H9 (cell line): ENCODE measurements at places on chromosomes 12 and 14. TPM values are rescaled to one million over a fixed set of nuclear protein-coding genes. Genes with fewer than 3 reads are reported as not detected.

GRCh38 chr14:74492776-74493342 lies at the start of gene NPC2:
Gene NPC2, minus strand, starts transcription at chr14:74493305. Its CDS starts 31 bp downstream, at chr14:74493274.
- no peak for DNase-seq

DNA sequence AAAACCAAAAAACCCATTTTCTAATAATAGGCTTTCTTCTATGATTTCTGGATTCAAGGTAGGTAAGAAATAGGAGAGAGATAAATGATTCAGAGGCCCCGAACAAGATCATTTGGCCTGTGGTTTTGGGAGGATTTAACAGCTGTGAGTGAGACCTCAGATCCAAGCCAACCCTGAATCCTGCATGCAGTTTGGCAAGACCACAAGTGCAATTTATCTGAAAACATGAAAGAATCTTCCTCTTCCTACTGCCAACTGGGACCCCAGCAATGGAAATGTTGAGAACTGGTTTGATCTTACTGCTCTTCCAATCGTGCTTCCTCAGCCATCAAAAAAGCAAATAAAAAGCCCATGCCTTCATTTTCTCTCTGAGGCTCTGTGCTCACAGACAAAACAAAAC lies 519.7 kb upstream of the TBX3 start:
- DNase-seq: no peak

DNA sequence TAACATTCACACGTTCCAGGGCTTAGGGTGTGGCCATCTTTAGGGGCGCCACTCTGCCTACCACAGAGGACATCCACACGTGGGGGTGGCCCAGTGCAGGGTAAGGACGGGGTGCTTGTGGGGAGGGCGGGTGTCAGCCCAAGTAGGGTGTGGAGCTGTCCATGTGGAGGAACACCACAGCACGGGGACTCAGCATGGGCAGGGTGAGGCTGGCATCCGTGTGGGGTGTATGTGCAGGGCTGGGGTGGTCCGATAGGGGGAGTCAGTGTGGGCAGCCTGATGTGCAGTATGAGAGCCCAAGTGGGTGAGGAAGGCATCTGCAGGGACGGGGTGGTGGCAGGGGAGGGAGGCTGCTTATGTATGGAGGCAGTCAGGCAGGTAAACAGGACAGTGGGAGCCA lies 17.7 kb downstream of the PSMC1 start:
- DNase-seq: peak; percentile 65

DNA sequence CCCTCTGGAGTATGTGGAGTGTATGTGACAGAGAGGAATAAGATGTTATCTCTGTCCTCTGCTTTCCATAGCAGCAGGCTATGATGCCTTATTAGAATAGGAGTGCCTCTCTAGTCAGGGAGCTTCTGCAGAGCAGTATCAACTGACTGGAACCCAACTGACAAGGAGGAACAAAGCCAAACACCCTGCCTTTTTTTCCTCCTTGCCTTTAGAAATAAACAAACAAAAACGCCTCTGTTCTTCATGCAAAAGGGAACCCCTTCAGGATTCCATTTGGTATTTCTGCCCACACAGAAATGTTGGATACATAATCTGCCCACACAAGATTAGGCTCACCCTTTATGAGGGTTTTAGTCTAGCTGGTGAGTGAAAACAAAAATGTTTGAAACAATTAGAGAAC lies 50.3 kb downstream of the VRK1 start:
- no peak for DNase-seq

DNA sequence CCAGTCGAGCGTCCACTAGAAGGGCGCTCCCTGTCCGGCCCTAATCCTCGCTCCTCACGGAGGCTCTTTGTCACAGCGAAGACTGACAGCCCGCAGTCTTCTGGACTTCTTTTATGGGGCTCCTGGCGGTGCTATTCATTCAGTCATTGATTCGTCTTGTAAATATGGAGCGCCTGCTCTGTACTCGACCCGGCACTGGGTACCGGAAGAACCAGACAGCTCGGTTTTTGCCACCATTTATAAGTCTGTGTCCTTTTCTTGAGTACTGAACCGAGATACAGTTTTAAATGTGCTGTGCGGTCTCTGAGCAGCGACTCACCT lies 570 bp downstream of the DMAC2L start:
- DNase-seq: no peak

DNA sequence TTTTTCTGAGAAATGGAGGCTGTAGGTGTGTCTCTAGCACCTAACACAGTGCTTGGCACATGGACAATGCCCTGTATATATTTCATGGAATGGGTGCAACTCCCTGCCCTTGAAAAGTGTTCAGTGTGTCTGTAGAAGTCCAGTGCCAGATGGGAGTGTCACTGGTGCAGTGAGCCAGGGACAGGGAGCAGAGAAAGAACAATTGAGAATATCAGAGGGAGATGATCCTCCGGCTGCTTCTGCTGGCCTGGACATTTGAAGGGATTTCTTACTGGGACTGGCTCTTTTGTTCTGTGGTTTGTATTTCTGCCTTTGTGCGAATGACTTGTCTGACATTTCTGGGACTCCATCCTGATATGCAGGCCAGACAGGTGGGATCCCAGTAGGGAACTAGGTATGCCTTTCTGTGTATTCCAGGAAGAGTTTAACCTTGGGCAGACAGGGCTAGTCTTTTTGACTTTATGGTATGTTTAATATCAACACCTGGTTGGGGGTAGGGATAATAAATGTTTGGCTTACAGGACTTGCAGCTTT lies 328.0 kb downstream of the NRXN3 start:
- DNase-seq: no peak

GRCh38 chr14:86766469-86766868 lies 1226.5 kb downstream of the GALC start:
- DNase-seq: no peak

GRCh38 chr12:51874000-51874399 lies 13.9 kb upstream of the ANKRD33 start:
- no peak for DNase-seq

DNA sequence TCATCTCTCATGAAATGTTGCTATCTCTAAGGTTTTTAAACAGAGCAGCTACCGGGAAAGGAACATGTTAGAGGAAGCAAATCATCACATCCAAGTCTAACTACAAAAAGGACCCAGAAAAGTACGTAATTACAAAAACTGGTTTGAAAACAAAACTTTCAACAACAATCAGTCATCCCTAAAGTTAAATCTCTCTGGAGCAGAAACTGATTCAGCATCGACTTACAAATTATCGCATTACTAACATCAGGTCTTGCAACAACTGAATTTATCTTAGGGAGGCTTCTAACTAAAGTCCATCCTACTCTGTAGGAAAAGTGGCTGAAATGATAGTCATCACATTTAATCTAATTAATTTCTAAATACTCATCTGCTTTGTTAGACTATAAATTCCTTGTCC lies 137.0 kb downstream of the MED13L start:
- DNase-seq: no peak

DNA sequence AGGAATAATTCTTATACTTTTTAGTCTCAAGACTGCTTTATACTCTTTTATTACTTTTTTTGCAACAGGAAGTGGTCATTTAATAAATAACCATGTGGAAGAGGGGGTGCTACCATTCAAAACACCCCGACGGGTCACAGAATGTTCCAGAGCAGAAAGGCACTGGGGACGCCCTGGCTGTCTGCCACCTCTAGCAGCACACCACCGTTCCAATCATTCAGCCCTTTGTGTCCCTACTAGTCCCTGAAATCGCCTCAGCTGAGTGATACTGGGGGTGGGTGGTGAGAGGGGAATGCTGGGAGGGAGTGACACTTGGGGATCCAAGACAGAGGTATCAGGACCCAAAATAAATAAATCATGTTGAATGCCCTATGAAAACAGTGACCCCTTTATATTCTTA lies 52.4 kb downstream of the MON2 start:
- DNase-seq: no peak

GRCh38 chr14:72332871-72333270 lies 400.6 kb downstream of the RGS6 start:
- DNase-seq: no peak

GRCh38 chr12:105335856-105336255 lies 5.4 kb downstream of the C12orf75 start:
- DNase-seq: no peak

DNA sequence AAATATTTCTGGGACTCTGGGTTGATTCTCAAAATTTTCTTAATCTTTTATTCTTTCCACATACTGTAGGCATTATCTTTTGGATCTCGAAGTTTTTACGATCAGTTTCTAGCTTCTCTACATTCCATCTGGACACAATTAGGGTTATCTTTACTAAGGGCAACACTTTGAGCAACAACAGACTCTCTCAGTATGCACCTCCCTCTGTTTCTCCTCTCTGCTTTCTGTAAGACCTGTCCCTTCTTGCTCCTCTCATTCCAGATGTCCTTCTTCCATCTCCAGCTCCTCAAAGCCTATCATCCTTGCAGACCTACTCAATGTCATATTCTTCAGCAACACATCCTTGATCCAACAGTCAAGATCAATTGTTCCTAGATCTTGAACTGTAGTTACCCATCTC lies 457.0 kb downstream of the SLC6A15 start:
- no peak for DNase-seq

GRCh38 chr12:51085757-51086156 lies 2.4 kb upstream of the CSRNP2 start:
- no peak for DNase-seq

Gene GNB3
- total RNA-seq: 17.3 and 20.0 TPM in 2 replicates

Gene CLEC2B
- total RNA-seq: not detected in 2 replicates

Gene RD3L
- not detected in 2 replicates for total RNA-seq

Gene ASB2
- total RNA-seq: 0.35 and 1.3 TPM in 2 replicates

Gene DCTN2
- 96.6 and 97.7 TPM in 2 replicates for total RNA-seq

Gene TAS2R8
- total RNA-seq: not detected in 2 replicates

Gene TCL1B
- 3.6 and 3.8 TPM in 2 replicates for total RNA-seq

Gene SCN8A
- 13.7 and 15.2 TPM in 2 replicates for total RNA-seq

Gene INHBE
- total RNA-seq: 9.6 and 10.1 TPM in 2 replicates
